ENCODE measurements at places on chromosomes 12 and 14. TPM values are rescaled to one million over a fixed set of nuclear protein-coding genes. Genes with fewer than 3 reads are reported as not detected.

The TEDC1 gene
- 16.3 TPM for total RNA-seq

The ACRBP gene
- total RNA-seq = 0.89 TPM

The FAM90A1 gene
- 0.17 TPM for total RNA-seq

The RERG gene
- total RNA-seq = 0.17 TPM

The RIMKLB gene
- 7.9 TPM for total RNA-seq

The PTGES3 gene
- 110 TPM for total RNA-seq
